Activated CD8-positive, alpha-beta memory T cell treated with anti-CD3 and anti-CD28 coated beads for 24 hours (primary cell): ENCODE measurements at places on chromosomes 16 and 17.

GRCh38 chr16:14424595-14424994 is 205.5 kb downstream of the PARN start:
- no peak for DNase-seq

DNA sequence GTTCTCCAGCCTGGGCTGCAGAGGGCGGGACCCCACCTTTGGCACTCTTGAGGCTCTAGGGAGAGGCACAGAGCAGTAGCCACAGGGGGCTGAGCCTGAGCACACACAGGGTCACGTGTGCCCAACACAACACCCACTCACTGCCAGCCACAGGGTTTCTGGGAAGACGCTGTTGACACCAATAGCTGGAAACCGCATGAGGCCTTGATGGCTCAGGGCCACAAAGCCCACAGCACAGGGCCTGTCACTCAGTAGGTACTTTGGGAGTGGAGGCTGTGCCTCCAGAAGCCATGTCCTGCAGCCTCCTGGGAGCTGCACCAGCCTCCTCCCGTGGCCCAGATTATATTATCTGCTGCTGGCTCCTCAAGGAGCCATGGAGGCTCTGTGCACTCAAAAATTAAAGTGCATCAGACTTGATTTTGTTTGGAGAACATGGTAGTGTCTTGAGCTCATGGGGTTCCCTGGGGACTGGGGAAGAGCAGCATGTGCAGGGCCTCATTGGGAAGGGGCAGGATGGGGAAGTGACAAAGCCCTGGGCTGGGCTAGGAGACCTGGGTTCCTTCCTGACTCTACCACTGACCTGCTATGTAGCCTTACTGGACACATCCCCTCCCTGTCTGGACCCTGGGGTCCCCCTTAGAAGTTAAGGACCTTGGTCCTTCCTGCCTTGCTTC is 12.5 kb upstream of the SREBF1 start:
- DNase-seq = peak; percentile 88

DNA sequence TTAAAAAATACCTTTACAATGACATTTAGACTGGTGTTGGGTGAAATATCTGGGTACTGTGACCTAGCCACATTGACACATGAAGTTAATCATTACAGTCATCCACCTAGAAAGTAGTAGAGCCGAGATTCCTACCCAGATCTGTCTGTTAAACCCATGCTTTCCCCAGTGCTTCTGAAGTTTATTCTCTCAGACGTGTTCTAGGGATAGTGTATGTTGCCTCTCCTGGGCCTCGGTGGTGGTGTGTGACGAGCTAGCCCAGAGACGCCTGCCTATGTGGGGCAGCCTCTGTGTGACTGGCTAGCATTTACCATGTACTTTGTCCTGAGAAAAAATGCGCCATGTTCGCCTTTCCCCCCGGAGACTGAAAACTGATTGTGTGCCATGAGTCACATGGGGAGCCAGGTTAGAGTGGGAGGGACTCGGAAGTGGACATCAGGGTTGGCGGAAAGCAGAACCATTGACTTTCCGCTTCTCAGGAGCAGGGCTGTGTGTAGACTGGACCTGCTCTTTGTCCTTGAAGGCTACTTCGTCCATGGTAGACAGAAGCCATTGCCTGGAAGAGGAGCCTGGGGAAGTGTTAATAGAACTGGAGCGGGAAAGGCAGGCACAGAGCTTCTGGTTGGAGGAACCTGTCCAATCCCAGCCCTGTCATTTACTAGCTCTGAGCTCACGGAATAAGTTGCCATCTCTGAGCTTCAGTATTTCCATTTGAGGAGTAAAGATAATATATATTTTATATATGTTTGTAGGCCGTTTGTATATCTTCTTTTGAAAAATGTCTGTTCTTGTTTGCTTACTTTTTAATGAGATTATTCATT is 235.5 kb downstream of the SNX29 start:
- DNase-seq = no peak

DNA sequence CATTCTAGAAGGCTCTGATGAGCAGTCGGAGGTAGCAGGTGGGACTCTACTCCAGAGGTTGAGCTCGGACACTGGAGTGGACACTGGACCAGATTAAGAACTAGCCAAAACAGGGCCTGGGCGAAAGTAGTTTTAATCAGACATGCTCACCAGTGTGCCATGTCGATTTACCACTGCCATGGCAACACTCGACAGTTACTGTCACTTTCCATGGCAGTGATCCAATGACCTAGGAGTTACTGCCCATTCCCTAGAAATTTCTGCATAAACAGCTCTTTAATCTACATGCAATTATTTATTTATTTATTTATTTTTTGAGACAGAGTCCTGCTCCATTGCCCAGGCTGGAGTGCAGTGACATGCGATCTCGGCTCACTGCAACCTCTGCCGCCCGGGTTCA is 7.2 kb upstream of the METTL9 start:
- no peak for DNase-seq

DNA sequence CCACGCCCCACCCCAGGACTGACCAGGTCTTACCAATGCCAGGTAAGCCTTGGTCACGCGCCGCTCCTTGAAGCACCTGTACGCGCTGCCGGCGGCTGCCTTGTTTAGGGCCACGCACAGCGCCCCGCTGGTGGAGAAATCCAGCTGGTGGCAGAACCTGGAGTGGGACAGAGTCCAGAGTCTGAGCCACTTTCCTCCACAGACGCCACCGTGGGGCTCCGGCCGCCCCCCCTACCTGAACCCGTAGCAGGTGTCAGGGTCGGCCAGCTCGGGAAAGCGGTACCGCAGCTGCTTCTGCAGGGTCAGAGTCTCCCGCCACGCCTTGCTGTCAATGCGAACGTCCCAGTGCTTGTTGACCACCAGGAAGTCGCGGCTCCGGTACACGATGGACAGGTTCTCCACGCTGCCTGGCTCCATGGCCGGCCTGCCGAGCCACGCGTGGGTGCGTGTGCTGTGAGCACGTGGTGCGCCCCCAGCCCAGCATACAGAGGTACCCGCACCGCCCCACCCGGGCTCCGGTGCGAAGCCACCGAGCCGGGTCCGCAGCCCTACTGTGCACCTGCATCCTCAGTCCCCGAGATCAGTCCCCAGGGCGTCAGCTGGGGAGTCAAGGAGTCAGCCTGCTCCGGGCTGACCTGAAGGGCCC is 737 bp downstream of the RPUSD1 start:
- no peak for DNase-seq

- DNase-seq = no peak
Observed at GRCh38 chr16:414395-415169, 10.9 kb upstream of the RAB11FIP3 start.
